CD4-positive, alpha-beta T cell treated with Interleukin-21 for 1 hour (primary cell): ENCODE measurements at places on chromosomes 5 and 9.

DNA sequence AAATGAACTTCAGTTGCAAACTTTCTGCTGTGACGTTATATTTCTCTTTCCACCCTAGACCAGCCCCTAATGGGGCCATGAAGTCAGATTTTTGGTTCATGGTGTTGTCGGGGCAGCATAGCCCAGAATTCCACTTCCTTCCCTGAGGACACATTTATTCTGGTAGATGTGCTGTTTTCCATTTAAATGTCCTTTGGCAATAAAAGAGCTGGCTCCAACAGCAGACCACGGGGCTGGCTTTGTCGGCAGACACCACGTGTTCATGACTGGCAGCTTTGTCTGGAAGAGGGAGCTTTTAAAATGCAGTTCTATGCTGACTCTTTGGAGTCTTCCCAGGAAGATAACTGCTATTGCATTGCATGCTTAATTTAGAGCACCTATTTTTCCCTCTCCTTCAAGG is 17.6 kb upstream of the LCP2 start:
- no peak for DNase-seq

DNA sequence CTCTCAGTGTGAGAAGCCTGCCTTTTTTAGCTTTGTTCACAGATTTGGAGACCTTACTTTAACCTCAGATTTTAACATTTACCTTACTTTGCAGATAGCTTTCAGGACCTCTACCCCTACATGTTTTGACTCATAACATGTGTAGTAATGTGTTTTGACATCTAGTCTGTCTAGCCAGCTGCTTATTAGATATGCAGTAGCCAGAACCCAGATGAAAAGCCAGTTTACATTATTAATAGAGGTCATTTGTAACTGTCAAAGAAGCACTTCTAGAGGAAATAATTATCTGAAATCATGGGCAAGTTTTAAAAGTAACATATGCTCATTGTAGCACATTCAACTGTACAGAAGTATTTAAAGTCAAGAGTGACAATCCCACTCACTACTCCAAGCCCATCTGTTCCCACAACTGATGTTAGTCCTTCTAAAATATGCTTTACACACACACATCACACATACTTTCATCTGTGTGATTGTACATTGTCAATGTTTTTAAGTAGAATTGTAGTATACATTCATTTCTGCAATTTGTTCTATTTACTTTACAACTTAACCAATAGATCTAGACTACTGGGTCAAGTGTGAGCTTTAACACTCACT is 71.8 kb upstream of the NIPAL4 start:
- no peak for DNase-seq

DNA sequence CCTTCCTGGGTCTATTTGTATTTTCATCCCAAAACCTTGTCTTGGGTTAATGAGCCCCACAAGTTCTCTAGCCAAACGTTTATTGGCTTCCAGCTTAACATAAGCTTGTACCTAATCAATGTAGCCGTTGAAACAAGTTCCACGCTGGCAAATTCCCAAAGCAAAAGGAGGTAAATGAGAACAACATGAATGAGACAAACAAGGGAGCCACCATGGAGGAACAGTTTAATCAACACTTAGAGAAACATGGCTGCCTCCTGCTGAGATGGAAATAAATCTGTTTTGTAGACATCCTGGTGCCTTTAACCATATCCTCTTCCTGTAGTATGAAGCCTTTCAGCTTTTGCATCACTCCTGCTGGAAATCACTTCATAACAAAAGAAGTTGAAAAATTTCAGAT is 166.6 kb upstream of the NFIB start:
- no peak for DNase-seq

GRCh38 chr5:139287890-139288635 is 5.5 kb upstream of the MATR3 start:
- peak; percentile 45 for DNase-seq

DNA sequence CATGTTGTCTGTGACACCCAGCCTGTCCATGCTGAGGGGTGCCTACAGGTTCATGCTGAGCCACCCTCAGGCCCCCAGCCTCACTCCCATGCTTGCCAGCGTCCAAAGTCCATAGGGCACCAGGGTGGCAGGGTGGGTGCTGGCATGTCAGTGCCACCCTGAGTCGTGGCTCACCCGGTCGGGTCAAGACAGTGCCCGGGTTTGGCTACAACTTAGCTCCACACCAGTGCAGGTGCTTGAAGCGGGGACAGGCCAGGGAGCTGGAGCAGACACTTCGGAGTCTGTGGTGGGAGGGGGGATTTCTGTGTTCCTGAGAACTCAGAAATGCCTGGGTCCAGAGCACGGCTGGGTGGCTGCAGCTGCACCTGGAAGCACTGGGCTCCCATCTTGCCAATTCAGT is 579.2 kb upstream of the FAM174A start:
- no peak for DNase-seq

DNA sequence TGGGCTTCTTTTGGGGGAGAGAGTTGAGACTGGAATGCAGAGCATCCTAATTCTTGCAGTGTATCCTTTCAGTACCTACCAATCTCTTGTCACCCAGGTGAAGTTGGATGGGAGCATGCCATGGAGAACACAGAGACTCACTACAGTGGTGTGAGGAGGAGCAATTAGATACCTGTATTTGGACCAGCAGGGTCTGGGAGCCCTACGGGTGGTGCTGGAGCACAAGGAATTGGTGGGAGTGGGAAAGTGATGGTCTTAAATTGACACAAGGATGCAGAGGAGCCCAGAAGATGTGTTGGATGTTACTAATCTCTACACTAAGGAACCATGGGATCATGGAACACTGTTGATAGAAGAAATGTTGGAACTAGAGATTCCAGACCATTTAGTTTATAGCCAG is 212.7 kb downstream of the CHSY3 start:
- no peak for DNase-seq

- no peak for DNase-seq
Measured at GRCh38 chr5:143454936-143455516, 51.5 kb upstream of the NR3C1 start.

DNA sequence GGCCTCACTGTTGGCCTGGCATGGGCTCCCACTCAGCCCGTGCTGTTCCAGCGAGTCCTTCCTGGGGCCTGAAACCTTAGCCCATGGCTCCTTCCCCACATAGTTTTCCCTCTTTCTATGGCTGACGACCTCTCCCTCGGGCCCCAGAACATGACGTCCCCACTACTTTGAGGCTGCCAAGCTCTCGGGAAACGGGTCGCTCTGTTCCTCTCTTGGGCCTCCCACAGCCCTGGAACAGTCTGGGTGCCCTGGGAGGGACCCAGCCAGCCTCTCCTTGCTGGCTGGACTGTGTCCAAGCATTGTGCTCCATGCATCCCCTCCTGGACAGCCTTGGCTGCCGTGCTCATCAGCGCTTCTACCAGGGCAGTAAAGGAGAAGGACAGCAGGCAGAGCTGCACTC is 118.3 kb downstream of the SYK start:
- no peak for DNase-seq

DNA sequence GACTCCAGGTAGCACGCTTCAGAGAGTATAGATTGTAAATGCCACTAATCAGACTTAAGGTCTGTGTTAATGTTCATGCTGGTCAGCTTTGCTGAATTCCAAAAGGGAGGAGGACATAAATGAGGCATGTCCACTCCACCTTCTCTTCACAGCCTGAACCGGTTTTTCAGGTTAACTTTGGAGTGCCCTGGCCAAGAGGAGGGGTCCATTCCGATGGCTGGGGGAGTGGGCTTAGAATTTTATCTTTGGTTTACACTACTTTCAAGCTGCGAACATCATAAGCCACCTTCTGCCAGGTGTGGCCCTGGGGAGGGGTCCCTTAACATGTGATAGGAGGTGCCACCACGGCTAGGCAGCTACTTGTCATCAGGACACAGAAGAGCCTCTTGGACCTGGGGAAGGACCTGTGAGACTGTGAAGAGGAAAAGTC is 24.2 kb downstream of the ABO start:
- DNase-seq = no peak

DNA sequence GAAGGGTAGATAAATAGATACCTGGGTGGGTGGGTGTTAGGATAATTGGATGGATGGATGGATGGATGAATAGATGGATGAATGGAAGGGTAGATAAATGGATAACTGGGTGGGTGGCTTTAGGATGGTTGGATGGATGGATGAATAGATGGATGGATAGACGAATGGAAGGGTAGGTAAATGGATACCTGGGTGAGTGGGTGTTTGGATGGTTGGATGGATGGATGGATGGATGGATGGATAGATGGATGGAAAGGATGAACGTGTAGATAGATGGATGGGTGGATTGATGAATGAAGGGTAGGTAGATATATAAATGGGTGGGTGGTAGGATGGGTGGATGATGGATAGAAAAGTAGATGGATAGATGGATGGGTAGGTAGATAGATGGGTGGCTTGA is 59.8 kb upstream of the RXRA start:
- DNase-seq = no peak

DNA sequence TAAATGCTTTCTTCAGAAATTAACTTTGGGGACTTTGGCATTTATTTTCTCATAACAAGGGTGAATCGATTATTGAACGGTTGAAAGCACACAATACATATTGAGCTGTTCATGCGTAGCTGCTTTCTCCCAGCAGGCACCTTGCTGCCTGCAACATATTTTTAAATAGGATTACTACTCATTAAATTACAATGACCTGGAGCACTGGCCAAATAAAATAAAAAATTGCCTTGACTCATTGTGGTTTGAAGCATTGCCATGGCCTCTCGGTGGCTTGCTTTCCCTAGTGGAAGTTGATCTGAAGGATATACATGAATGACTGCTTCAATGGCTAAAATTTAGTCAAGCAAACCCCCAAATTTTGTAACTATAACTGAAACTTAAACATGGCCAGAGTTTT is 181.6 kb upstream of the NUDT12 start:
- DNase-seq = no peak

- DNase-seq = no peak
Measured at GRCh38 chr9:89814340-89815040, 209.7 kb downstream of the GADD45G start.

DNA sequence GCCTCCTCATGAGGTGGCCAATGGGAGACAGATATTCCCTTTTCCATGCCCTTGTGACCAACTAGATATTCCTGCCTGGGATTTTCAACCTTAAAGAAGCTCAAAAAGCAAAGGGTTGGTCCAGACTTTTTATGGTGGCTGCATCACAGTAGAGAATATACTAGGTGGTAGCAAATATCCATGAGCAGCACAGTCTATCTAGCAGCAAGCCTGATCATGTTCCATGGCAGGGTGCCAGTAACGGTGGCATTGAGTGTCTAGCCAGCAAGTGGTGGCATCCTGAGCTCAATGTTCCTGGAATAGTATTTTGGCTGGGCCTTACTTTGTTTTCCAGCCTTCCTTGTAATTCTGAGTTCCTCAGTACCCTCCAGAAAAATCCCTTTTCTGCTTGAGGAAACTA is 25.8 kb downstream of the CDC25C start:
- DNase-seq = no peak

GRCh38 chr5:180367991-180368390 is 14.9 kb upstream of the GFPT2 start:
- DNase-seq = no peak

- DNase-seq = no peak
Measured at GRCh38 chr9:82031538-82032280, 43.1 kb downstream of the SPATA31D1 start.

DNA sequence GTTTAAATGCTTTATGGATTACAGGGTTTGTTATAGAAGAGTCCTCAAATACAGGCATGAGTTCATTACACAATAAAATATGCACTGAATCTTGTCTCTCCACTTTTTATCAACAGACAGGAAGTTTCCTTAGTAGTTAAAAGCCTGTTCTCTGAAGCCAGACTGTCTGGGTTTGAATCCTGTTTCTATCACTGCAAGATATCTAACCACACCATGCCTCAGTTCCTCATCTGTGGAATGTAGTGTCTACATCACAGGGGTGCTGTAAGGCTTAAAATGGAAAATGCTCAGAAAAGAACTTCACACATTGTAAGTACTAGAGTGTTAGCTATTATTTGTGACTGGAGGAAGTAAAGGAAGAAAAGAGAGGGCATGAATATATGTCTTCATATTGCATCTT is 9.3 kb downstream of the LIX1 start:
- no peak for DNase-seq

GRCh38 chr9:28747351-28747985 is 1174.2 kb upstream of the C9orf72 start:
- no peak for DNase-seq

- DNase-seq = no peak
Measured at GRCh38 chr9:99352826-99353225, 130.7 kb downstream of the SEC61B start.

DNA sequence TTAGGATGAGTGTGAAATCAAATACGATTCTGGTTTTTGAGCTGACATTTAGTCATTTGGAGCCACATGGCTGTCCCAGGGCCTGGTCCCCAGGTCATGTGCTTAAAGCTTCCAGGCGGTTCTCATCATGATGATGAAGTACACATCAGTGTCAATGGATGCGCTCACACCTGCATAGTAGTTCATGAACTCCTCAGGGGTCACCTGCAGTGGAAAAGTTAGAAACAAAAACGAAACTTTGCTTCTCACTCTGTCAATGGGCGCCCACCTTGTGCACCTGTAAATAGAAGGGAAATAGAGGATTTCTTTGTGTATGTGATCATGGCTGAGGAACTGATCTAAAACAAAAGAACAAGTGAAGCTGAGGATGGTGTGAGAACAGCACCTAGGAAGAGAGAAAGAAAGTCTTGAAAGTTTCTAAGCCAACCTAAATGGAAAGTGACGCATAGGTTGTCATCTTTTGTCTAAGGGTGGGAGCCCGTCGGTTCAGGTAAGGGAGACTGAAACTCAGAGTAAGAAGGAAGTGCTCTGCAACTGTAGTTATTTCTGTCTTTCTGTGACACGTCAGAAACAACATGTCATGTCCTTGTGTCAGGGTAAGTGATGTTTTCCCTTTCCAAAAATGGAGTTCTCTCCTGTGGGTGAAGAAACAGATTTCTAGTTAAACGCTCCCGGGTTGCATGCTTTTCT is 33.8 kb downstream of the CAPSL start:
- DNase-seq = no peak

GRCh38 chr9:462606-463005 is 247.9 kb downstream of the DOCK8 start:
- no peak for DNase-seq

DNA sequence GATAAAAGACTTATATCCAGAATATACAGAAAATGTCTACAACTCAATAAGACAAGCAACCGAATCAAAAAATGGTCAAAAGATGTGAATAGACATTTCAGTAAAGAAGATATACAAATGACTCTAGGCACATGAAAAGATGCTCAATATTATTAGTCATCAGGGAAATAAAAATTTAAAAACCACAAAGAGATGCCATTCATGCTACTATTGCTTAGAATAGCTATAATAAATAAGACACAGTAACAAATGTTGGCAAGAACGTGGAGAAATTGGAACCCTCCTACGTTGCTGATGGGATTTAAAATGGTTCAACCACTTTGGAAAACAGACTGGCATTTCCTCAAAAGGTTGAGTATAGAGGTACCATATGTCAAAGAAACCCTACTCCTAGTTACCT is 39.8 kb downstream of the POLK start:
- DNase-seq = no peak

GRCh38 chr9:104808035-104808614 is 44.2 kb downstream of the NIPSNAP3B start:
- no peak for DNase-seq
